ENCODE measurements at places on chromosomes 1 and 21. TPM values are rescaled to one million over a fixed set of nuclear protein-coding genes. Genes with fewer than 3 reads are reported as not detected.

KRTAP26-1 gene
- not detected for total RNA-seq

DNA sequence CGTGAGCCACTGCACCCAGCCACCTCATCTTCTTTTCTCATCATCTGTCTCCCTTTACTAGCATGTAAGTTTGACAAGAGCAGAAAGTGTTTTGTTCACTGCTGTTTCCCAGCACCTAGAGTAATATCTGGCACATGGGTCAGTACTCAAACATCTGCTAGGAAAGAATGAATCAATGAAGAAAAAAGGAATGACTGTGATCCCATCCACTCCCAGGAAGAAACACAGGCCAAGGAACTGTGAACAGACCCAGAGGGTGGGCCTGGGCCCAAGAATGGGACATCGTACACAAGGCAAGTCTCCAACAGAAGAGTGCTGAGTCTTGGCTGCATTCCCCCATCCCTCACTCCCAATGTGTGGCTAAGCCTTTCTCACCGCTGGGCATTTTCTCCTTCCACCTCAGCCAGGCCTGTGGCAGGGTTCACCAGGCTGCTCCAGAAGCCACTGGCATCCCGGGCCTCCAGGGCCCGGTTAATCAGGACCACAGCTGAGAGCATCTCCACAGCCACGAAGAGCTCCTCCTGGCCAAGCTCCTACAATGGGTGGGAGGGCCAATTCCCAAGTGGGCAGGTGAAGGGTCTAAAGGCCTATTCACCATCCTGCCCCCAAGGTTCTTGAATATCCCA, 18.4 kb downstream of the IQGAP3 start:
- DNase-seq, result no peak

DNA sequence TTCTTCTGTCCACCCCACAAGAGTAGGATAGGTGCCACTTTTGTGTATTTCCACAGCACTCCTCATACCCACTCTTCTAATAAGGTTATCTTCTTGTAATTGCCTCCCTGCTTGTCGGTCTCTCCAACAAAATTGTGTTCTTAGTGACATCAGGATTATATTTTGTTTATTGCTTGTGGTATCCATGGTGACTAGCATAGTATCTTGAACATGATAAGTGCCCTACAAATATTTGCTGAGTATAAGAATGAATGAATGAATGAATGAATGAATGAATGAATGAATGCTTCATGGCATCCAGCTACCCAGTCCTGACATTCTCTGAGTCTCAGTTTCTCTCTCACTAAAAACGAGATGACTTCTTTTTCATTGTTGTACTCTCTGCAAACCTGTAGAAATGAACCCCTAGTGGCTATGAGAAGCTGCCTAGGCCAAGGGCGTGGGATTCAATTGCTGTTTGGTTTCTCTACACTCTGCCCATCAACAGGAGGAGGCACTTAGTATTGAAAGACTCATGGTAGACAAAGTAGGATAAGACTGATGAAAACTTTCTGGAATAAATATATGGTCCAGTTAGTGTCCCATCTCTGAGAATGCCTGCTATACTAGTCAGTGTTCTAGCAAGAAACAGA, 121.0 kb downstream of the TMEM53 start:
- no peak for DNase-seq

GRCh38 chr21:18614303-18614702, 210.7 kb upstream of the TMPRSS15 start:
- DNase-seq, result no peak
